ENCODE measurements at places on chromosomes 13 and 19.
A peak's percentile ranks its signal among the peaks of the same experiment; 100 is the strongest.

GRCh38 chr13:112893570-112894422 lies 75.2 kb upstream of the MCF2L start:
- DNase-seq = no peak

DNA sequence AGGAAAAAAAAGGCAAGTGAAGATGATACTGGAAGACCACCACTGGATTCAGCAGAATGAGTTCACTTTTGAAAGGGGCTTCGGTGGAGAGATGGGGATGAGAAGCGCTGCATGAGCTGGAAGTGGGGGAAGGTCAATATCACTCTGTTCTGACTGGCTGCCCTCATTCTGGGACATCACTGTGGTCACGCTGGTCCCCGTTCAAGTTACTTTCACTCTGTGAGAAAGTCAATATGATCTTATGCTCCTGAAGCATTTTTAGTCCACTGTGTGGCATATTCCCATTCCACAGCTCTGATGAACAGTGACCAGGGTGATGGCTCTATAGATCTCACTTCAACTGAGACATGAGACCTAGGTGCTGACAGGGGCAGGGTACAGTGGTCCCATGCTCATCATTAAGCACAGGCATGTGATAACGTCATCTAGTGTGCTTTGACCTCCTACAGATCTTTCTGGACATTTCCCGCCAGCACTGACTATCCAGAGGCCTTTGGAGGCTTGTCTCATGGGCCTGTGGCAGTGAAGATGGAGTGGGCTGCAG lies 40.2 kb upstream of the GPR183 start:
- no peak for DNase-seq

DNA sequence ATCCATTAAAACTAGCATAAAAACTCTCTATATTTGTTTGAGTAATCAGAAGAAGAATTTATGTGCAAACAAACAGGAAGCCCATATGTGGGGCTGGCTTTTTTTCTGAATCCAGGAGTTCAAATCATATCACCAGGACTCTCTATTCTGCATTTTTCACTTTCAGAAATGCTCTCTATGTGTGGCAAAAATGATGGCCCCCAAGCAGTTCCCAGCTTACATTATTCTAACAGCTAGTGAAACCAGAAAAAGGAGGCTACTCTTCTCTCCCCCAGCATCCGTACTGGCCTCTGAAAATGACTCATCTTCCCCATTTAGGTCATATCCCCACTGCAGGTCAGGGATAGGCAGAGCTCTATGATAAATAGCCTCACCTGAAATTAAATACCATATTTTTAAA lies 20.4 kb downstream of the RBM26 start:
- DNase-seq = no peak

DNA sequence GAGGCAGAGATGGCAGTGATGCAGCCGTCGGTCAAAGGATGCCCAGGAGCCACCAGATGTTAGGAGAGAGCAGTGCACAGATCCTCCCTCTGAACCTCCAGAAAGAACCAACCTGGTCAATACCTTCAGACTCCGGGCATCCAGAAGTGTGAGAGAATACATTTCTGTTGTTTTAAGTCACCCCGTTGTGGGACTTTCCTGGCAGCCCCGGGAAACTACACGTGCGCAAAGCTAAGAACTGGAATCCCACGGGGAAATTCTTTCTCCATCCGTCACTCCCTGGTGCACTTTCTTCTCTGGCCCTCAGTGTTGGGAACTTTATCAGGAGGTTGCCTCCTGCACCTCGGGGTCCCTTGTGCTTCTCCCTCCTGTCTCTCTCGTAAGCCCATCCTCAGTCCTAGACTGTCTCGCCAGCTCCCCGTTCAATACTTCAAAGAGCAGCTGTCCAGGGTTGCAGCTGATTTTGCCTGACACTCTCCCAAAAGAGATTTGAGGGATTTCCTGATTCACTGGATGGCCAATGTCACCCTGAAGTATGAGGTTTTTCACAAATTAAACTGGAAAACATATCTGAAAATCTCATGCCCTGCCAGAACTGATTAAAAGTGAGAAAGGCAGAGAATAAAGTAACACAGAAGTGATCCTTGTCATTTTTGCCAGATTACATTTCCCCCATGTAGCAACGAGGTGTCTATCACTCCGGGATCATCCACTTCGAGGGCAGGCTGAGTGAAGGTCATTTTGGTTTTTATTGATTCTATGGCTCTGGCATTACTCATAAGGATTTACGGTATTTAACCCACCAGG lies 136.8 kb downstream of the DCT start:
- no peak for DNase-seq

DNA sequence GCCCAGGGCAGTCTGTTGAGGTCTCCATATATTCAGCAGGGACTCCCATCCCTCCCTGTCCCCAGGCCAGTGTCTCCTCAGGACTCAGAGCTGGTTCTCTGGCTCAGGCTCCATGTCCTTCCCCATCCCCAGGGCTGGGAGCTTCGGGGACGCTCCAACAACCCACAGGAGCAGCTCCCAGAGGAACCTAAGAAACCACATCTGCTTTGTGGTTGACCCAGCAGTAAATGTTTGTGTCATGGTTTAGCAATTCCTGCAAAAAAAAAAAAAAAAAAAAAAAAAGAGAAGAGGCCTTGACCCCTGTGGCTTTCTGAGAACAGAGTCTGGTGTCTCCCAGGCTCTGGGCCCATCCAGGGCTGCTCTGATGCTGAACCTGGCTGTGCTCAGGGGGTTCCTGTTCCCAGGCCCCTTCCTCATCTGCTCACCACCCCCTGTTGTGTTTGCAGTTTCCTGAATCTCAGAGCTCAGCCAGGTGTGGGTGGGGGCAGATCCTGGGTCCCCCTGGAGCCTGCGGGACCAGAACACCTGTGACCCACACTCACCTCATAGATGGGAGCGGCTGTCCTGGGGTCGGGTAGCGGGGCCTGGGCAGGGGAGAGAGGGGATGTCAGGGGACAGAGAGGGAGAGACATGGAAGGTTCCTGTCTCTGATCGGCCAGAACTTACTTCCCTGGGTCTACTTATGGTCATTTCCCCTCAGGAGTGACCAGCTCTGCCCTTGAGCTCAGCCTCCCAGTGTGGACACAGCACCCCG lies 25.2 kb upstream of the CEACAM1 start:
- peak; percentile 69 for DNase-seq

- DNase-seq = no peak
Measured at GRCh38 chr19:1512671-1513498, at the start of gene ADAMTSL5. TSS of gene ADAMTSL5 (minus strand) at chr19:1513019. CDS start at chr19:1510943, 2,076 bp downstream.

- DNase-seq = no peak
Measured at GRCh38 chr19:8146877-8147581, 2.4 kb downstream of the FBN3 start.

- DNase-seq = no peak
Measured at GRCh38 chr19:36246006-36246481, 31.1 kb downstream of the ZNF146 start.

DNA sequence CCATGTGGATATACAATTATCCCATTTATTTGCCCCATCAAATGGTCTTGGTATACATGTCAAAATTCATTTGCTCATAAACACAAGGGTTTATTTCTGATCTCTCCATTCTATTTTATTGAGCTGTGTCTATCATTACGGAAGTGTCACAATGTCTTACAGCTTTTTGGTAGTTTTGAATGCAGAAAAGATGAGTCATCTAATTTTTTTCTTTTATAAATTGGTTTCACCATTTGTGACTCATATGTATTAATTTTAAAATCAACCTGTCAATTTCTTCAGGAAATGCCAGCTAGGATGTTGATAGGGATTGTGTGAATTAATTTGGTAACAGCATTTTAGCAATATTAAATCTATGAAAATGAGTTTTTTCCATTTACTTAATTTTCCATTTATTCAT lies 2549.4 kb downstream of the PCDH9 start:
- DNase-seq = no peak

DNA sequence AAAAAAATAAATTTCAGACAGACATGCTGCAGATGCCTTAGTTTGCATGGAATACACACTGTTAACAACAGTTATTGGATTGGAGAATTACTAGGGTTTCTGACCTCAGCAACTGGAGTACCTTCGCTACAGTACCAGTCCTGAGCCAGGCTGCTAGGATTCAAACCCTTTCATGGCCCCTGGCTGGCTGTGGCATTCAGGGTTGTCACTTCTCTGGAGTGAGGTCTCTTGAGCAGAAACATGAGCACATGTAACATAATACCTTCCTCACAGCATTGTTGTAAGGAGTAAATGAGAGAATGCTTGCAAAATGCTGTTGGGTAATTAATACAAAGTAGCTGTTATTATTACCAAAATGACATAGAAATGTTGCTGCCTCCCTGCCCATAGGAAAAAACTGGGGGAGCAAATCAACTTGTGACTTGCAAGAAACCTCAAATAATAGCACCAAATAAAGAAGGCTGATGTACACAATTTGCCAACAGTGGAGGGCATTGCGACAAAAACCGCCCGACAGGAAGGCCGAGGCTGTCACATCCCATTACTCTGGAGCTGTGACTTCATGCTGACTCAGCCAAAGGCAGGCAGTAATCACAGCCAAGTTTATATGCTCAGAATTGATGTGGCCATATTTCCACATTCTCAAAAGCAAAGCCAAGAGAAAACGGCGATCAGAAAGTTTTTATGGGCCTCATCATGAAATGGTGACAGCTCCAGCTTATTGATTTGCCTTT lies 100.4 kb downstream of the RFC3 start:
- peak; percentile 69 for DNase-seq

DNA sequence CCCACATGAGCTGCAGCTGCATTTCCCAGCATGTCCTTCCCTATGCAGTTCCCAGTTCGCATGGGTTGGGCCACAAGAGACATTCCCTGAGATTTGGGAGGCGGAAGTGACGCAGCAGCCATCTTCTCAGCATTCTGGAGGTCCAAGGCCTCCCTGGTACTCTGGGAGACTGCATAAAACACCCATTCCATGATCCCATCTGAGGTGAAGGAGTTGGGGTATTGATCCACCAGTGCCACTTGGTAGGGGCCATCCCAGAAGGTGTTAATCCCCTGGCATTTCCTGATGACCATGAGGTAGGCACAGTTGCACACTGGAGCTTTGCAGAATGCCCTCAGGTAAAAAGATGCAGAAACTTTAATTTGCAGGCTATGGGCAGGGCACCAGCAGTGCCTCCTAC lies 25.4 kb downstream of the POP4 start:
- DNase-seq = no peak

DNA sequence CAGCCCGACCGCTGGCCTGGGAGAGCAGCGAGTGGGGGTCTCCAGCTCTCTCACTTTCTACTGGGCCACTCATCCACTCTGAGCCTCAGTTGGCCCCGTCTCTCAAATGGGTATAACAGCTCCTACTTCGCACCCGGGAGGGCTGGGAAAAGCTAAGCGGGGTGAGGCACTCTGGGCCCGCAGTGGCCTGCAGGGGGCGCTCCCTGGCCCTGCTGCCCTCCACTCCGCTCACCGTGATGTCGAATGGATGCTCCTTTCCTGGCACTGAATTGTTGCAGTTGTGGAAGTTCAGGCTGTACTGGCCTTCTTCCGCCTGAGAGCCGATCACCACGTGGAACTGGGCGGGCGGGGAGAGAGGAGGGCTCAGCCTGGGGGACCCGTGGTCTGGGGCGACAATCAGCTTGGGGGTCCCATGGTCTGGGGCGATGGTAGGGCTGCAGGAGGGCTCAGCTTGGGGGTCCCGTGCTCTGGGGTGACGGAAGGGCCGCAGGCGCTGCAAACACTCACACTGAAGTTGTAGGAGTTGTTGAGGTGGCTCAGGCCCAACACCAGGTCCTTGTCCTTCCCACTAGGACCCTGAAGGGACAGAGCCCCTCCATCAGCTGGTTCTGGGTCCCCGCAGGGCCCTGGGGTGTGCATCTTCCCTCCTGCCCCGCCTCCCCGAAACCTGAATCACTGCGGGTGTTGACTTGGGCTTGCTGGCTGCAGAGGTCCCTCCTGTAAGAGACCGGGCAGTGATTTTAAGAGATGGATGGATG lies 3.9 kb downstream of the GPR108 start:
- no peak for DNase-seq

DNA sequence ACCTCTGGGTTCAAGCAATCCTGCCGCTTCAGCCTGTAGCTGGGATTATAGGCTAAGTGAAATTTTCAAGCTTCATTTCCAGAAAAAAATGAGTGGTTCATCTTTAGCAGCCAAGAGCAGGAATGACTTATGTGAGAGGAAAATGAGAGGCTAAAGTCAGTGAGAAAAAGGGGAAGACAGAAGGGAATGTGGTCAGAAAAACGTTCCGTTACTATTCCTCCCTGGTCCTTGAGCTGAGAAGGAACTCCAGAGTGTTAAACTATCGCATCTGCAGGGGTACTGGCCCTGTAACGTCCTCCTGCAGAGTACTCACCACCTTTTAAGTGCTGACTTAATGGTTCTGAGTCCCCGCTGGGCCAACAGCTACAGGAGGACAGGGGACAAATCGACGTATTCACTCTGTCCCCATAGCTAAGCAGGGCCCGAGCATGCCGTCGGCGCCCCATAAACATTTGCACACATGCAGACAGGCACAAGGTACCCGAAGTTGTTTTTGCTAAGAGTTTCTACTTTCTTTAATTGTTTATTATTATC lies 88.1 kb downstream of the FLT1 start:
- no peak for DNase-seq

- DNase-seq = no peak
Measured at GRCh38 chr19:30935146-30935545, 414.1 kb downstream of the TSHZ3 start.

- no peak for DNase-seq
Measured at GRCh38 chr13:41244556-41244955, 18.8 kb downstream of the MTRF1 start.

All from astrocyte of the spinal cord (primary cell).